ENCODE measurements at places on chromosomes 1 and 21.

DNA sequence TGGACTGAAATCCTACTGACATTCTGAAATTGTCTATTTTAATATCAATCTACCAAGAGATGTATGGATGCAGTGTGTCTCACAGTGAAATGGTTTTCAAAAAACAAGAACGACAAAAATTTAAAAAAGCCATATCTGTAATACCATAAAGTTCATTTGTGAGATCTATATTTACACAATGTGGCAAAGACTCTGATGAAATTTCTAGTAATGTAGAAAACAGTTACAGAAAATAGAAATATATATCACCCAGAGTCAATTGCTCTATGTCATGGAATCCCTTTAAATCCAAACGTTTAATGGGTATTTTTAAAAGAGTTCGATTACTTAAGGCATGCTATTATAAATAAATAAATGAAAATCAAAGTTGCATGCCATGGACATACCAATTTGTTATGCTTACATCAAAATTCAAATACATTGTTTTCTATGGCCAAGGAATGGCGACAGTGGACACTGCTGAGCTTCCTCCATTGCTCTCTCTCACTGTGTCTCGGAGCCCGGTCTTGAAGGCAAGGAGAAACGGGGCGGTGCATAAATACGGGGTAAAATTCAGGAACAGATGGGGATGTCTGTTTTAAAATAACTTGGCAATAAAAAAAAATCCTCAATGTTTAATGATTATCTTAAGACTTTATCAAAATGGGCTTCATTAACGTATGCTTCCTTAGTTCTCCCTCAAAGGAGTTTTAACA lies 37.0 kb upstream of the SAMSN1 start:
- no peak for DNase-seq

GRCh38 chr1:172108161-172108893 lies 267.0 kb downstream of the DNM3 start:
- DNase-seq = no peak

GRCh38 chr1:153520818-153521476 lies 14.8 kb downstream of the S100A6 start:
- no peak for DNase-seq

DNA sequence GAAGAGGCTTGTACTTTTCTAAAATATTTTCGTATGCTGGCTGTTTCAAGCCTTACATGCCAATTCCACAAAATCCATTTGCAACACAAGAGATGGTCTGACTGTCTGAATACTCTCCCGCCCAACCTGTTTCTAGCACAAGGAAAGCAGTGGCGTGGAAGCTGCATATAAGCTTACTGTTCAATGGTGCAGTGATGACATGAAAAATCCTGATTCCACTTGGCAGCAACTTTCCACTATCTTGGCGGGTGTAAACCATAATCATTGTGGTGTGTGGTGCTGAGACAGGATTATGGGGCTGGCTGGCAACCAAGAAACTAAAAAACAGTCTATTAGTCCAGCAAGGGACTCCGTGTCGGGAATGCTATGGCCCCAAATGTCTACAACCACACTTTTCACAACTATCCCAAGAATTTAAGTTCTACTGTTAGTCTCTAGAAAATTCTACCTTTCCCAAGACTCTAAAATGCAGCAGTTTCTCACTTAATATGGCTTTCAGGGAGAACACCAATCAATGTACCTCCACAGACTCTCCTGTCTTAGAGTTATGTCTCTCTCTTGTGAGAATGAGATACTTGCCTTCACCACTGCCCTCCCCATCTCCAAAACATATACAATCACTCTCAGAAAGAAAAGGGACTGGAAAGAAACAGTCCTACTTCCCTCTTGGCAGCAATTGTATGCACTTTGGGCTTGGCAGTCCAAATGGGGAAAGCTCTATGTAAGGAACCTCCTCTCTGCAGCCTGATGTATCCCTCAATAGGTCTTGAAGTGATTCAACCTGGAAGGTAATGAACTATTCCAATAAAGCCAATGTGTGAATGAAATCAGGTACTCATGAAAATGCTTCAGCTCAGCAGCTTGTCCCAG lies 9.5 kb downstream of the COLGALT2 start:
- DNase-seq = no peak

- DNase-seq = no peak
These were observed 40.0 kb upstream of the DPH5 start for GRCh38 chr1:101065575-101065974.

DNA sequence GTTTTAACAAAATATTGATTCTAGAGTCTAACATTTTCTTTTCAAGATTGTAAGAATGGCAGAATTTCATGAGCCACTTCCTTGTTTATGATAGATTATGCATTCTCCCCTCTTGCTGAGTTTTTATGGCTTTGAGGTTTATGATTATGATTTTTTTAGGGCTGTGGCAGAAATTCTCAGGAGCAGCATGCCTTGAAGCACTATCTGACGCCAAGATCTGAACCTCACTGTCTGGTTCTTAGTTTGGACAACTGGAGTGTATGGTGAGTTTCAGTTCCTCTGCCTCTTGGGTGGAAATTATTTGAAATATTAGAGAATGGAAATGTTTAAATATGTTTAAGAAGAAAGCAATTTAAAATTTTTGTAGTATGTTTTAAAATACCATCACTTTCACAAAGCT lies 10.2 kb downstream of the USP16 start:
- DNase-seq = no peak
